Effector memory CD4-positive, alpha-beta T cell (primary cell): ENCODE measurements at places on chromosomes 11 and 22.

DNA sequence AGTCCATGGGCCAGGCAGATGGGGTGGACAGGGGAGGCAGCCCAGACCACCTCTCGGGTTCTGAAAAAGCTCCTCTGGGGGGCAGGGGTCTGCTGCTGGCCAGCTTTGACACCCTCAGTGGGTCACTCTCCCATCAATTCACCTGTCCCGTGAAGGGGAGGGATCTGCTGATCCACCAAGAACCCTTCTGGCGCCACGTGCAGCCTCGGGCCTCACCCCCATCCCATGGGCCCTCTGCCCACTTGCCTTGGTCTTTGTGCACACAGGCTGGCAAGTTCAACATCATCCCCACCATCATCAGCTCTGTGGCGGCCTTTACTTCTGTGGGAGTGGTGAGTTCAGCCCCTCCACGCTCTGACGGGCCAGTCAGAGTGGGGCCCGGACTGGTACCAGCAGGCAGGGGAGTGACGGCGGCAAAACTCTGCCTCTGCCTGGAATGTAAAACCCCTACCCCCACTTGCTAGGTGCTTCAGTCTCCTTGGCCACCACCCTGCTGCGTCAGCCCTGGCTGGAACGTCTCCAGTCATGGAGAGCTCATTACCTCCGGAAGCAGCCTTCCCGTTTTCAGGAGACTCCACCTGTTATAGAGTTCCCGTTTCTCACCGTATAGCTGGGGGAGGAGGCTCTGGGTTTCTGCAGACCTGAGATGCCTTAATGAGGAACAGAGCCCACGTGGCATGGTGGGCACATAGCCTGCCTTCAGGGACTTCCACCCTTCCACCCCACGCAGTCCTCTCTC lies 12.7 kb downstream of the PRG3 start:
- no peak for DNase-seq

DNA sequence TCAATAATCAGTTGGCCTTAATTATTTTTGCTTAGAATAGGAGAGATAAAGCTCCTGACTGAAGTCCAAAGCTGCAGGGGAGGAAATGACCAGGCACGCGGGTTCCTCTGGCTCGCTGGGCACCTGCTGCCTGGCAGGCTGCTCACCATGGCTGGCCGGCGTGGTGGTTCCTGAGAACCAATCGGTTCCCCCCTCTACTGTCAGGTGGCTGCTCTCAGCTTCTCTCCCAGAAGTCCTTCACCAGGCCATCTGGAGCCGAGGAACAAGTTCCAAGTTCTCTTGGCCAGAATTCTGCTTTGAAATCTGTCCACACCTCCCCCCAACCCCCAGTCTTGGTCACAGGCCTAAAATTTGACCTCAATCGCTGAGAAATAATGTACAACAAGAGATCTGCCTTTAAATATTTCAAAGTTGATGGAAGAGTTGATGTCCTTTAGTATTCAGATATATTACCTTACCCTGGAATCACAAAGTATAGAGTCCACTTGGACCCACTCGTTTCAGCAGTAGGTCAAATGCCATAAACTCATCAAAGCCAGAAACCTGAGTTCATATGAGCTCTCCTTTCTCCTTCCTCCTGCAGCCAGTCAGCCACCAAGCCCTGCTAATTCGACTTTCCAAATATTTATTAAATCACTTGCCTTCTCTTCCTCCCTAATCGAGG lies 25.2 kb downstream of the EXPH5 start:
- no peak for DNase-seq

GRCh38 chr11:98104249-98104648 lies 916.5 kb upstream of the CNTN5 start:
- no peak for DNase-seq

DNA sequence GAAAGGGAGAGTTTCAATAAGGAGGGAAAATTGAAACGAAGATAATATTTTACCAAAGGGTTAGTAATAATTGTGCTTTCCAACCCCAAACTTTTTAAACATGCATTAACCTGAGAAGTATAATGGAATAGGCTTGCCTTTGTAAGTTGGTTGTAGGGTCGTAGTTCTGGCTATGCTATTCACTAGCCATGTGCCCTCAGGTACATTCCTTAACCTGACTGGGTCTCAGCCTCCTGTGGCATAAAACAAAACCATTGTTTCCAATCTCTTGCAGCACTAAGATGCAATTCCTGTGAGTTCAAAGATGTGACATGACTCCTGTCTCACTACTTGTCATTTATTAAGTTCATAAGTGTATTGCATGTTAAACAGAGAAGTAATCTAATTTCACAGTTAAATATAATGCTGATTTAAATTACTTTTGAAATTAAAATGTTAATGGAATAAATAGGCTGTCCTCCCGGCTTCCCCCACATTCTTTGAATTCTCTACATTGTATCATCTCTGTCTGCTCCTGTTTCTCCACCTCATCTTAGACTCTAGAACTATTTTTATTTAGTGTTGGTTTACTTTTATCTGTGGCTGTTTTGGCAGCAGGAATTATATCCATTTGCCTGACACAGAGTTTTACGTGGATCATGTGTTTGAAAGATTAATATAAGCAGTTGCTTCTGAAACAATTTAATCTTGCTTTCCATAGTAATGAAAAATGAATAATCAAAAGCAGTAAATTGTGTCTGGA lies 216.3 kb downstream of the FAT3 start:
- no peak for DNase-seq
